ENCODE measurements at places on chromosomes 2 and 18.

- DNase-seq, result no peak
Measured at GRCh38 chr2:108128249-108128648, 111.5 kb upstream of the SULT1C3 start.

GRCh38 chr2:180953550-180953949, 26.9 kb upstream of the UBE2E3 start:
- no peak for DNase-seq

DNA sequence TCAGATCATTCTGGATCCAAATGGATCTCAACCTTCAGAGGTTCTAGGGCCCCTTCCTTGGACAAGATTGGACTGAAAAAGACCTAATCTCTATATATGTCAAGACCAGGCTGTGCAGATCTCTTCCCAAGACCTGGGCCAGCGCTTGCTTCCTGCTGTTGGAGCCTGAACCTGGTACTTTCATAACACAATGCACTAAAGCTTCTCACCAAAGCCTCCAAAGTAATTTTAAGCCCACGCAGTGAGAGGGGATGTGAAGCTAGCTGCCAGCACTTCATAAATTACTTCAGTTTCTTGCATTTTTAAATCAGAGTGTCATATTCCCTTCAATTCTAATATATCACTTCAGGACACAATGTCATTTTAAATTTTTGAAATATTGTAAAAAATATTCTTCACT, 50.7 kb downstream of the LRRC30 start:
- DNase-seq, result no peak

- no peak for DNase-seq
Measured at GRCh38 chr18:26893996-26894395, 28.5 kb upstream of the AQP4 start.

GRCh38 chr2:18645315-18645714, 55.9 kb upstream of the NT5C1B start:
- no peak for DNase-seq

GRCh38 chr18:68985172-68985820, 187.4 kb downstream of the CCDC102B start:
- no peak for DNase-seq

- DNase-seq, result no peak
Measured at GRCh38 chr2:224910574-224910925, 131.7 kb downstream of the DOCK10 start.

- no peak for DNase-seq
Measured at GRCh38 chr18:56835331-56835730, 184.2 kb downstream of the WDR7 start.

- peak; percentile 96 for DNase-seq
Measured at GRCh38 chr2:233084488-233084887, 24.3 kb downstream of the INPP5D start.

DNA sequence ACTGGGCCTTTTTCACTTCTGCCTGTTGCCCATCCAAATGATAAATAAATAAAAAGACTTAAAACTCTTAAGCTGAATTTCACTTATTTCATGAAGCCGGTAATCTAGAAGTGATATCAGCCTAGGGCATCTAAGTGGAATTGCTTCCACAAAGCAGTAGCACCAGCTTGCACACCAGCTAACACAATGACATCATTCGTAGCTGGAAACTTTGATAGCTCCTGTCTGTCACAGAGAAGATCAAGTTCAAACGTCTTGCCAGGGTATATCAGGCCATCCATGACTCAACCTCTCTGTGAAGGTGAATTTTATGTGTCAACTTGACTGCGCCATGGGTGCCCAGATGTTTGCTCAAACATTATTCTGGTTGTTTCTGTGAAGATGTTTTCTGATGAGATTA, 161.7 kb upstream of the MYT1L start:
- DNase-seq, result no peak

DNA sequence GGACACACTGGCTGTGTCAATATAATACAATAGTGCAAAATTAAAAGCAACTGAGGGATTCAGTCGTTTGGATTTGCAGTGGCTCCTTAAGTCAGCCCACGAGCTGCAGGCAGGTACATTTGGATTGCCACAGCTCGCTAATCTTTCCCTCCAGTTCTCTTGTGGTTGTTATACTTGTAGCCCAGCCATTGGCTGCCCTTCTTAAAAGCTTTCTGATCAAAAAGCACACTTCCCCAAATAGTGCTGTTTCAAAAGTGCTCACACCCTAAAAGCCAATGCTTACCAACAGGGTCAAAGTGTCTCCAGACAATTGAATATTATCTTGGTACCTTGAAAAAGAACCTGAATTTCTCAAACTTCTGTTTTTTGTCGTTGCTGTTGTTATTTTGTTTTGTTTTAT, 404.7 kb upstream of the FAM98A start:
- no peak for DNase-seq

DNA sequence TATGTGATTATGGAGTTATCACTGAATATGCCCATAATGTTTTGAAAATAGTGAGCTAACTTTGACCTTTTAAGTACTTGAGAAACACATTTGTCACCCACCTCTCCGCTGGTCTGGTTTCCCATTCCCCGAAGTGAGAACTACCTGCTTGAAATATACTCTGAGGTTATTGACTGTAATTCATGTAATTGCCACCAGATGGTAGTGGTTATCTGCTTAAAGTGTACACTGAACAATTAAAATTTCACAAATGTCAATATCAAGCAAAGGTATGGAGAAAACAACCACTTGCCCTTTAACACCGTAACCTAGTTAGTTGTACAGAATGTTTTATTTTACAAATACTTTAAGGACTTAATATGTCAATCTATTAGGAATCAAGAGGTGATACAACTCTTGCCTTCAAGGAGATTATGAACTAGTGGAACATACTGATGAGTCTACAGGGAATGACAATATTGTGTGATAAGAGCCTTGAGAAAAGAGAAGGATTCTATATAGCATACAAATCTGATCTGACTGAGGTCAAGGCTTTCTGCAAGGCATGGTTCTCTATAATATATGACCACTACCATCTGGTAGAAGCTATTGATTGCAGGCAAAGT, 316.8 kb upstream of the KCNH7 start:
- DNase-seq, result peak; percentile 53

- peak; percentile 66 for DNase-seq
Measured at GRCh38 chr2:101717071-101717845, 19.8 kb downstream of the MAP4K4 start.

DNA sequence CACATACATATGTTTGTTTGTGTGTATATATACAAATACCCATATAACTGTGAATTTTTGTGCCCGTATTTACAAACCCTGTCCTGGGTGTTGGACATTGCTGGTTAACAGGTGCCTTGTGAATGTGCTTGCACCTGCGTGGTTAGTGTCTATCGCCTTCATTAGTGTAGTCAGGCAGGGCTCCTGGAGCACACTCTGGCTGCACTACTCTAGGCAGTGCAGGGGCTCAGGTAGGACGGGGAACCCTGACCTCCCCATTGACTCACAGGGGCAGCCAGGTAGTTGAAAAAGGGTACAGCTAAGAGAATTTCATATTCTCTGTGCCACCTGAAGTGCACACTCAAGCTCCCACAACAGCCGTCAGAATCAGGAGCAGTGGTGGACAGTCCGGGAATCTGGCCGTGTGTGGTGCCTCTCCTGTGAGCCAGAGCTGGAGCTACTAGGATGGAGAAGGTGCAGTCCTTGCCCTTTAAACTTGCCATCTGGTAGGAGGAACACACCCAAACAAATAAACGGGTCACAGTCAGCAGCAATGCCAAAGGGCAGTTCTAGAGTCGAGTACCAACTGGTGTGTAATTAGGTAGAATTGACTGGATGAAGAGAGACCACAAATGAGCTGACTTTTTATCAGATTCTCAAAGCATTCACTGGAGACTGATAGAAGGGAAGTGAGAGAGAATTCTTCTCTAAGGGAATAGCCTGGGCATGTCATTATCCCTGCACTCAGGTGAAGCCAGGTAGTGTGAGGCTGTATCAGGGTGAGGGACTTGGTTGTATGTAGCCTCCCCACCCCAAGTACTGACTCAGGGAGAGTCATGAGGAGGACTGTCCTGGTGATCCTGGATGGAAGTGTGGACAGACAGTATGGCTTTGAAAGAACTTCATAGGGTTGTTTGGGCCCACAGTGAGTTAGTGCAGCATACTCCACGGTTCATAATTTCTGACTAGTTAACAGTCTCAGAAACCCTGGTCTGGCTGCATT, 44.1 kb downstream of the FARP2 start:
- DNase-seq, result no peak

- no peak for DNase-seq
Measured at GRCh38 chr2:136254681-136255080, 136.7 kb upstream of the CXCR4 start.

DNA sequence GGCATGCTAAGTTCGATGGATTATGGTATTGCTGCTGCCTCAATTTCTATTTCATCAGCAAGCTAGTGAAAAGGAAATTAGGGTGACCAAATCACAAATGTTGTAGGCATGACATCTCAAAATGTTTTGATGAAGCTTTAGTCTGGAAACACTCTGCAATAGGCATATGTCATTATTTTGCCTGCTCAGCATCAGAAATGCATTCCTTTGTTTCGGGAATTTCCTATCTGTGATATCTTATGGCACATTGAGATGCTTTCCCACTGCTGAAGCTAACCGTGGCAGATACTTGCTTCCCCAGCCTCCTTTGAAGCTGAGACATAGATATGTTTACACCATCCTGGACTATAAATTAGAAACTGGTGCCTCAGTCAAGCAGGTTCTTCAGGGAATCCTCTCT, 119.7 kb downstream of the CDC42EP3 start:
- DNase-seq, result no peak

DNA sequence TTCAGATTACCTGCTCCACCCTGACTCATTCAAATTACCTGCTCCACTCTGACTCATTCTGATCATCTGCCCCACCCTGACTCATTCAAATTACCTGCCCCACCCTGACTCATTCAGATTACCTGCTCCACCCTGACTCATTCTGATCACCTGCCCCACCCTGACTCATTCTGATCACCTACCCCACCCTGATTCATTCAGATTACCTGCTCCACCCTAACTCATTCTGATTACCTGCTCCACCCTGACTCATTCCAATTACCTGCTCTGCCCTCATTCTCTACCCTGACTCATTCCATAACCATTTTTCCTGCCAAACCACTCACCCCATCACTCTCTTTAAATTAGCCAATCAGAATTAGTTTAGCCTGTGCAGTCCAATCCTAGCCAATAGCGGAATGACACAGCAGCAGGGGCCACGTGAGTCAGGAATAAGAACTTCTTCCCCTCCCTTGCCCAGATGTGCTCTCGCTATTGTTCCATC, 26.2 kb downstream of the CFAP53 start:
- DNase-seq, result no peak

- DNase-seq, result no peak
Measured at GRCh38 chr18:40055262-40055661, 1899.8 kb upstream of the PIK3C3 start.

DNA sequence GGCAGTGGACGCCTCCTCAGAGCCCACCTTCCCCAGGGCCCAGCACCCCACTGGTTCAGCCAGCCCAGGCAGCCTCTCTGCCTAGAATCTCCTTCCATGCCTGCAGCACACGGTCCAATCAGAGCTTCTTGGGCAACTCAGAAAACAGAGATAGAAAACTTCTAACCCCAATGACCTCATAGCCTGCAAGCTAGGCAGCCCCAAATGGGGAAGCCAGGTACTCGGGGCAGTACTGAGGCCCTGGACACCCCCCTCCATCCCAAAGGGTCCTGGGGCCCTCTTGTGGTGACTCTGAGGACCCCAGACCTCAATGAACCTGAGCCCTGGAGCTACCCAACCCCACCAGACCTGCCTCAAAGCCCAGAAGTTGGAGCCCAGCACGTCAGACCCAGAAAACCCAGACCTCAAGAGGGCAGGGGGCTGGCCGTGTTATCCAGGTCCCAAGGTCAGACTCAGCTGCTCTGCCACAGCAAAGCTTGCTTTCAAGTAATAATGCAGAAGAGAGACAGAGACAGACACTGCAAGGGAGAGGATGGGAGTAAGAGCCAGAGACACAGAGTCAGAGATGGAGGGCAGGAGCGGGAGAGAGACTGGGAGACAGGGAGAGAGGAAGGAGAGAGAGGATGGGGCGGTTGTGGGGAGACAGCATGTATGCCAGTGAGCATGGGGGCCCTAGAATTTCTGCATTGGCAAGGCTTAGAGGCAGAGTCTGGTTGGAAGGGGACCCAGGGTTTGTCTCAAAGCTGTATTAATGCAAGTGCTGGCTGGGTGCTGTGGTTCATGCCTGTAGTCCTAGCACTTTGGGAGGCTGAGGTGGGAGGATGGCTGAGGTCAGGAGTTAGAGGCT, 28.2 kb downstream of the SERTAD2 start:
- no peak for DNase-seq

DNA sequence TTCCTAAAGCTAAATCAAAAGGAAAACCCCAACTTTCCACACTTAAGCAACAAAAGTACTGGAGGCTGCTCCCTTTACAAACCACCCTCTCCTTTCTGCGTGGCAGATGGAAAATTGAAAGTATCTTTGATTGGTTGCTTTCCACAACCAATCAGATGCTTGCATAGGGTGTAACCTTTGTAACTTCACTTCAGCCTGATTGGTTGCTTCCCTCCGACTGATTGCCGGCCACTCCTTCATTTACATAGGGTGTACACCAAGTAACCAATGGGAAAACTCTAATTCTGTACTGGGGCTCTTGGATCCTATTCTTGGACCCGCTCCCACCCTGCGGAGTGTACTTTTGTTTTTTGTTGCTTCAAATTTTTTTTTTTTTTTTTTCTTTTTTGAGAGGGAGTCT, 297.7 kb downstream of the NCKAP5 start:
- DNase-seq, result no peak

GRCh38 chr2:232772531-232772930, 3.8 kb downstream of the KCNJ13 start:
- DNase-seq, result peak; percentile 9

DNA sequence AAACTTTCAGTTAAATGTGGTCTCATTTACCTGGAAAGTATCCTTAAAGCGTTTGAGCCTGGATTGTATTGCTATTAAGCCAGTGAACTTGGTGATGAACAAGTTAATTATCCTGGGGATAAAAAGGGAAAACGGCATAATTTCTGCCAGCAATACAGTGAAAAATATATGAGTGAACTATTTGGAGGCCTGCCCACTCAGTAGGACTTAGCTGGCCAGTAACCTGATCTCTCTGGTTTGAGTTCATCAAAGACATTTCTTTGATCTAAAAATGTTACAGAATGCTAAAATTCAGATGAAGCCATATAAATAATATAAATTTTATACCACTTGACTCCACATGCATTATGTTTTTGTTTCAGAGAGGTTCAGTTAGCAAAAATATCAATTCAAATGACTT, 241.1 kb upstream of the VWC2L start:
- DNase-seq, result no peak

GRCh38 chr2:184413671-184414229, 184.6 kb upstream of the ZNF804A start:
- DNase-seq, result no peak

- no peak for DNase-seq
Measured at GRCh38 chr2:157244691-157245090, 12.8 kb upstream of the GALNT5 start.

Measured in KBM-7 (cell line).